CD4-positive, alpha-beta T cell (primary cell): ENCODE measurements at places on chromosomes 2 and 18.

DNA sequence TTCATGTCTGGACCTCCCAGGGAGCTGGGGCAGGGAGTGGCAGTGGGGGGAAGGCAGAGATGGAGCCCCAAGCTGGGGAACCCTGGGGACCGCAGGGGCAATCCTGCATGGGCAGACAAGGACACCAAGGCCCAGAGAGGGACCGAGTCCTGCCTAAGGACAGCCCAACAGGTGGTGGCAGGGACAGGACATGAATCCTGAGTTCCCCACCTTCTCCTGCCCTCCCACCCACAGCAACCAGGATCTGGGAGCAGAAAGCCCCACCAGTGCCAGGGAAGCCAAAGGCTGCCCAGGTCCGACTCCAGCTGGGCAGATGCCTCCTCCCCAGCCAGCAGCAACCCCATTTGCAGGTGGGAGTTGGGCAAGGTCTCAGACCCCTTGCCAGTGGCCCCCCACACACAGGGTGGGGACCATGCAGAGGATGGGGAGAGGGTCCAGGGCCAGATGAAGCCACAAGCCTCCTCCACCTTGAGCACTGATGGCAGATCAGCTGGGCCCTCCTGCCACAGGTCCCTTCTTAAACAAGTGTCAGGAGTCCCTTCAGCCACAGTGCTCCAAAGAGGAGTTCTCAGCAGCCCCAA is 6.3 kb downstream of the ADRA2B start:
- DNase-seq, result no peak

GRCh38 chr2:110948027-110948674 is 172.6 kb upstream of the BCL2L11 start:
- DNase-seq, result no peak

DNA sequence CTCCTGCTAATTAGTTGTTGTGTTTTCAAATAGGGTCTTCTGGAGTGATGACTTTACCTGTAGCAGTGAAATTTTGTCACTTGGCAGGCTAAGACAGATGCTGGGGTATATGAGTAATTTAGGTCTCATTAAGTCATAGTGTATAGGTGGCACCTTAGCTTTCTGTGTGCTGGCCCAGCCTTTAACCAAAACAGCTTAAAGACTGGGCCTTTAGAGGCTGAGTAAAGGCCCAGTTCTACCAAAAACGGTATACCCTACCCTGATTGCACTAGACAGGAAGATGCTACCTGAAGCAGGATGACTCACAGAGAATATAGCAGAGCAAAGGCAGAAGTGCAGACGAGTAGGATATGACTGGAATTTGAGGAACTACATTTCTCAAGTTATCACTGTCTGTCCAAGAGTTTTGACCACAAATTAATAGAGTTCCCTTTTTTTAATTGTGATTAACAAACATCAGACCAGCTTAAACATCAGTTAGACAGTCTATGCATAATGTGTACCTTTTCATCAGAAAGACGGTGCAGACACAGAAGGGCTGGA is 337.9 kb upstream of the SALL3 start:
- no peak for DNase-seq

DNA sequence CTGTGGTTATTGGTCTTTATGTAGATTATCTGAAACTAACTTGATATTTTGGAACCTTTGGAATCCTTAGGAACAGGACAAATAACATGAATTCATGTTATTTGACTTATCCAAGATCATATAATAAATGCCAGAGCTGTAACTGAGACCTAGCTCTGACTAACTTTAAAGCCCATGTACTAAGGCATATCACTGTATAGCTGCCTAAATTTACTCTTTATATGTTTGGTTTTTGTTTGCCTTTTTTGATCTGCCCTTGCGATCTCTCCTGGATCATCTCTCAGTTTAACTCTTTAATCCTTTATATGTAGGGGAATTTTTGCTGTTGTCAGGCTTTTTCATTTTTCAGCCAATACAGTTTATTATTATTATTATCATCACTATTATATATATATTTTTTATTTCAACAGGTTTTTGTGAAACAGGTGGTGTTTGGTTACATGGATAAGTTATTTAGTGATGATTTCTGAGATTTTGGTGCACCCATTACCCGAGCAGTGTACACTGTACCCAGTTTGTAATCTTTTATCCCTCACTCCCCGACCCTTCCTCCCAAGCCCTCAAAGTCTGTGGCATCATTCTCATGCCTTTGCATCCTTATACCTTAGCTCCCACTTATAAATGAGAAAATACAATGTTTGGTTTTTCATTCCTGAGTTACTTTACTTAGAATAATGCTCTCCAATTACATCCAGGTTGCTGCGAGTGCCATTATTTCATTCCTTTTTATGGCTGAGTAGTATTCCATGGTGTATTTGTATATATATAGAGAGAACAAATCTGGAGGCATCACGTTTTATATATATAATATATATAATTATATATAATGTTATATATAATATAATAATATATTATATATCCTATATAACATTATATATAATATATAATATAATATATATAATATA is 48.9 kb downstream of the APLF start:
- DNase-seq, result no peak

DNA sequence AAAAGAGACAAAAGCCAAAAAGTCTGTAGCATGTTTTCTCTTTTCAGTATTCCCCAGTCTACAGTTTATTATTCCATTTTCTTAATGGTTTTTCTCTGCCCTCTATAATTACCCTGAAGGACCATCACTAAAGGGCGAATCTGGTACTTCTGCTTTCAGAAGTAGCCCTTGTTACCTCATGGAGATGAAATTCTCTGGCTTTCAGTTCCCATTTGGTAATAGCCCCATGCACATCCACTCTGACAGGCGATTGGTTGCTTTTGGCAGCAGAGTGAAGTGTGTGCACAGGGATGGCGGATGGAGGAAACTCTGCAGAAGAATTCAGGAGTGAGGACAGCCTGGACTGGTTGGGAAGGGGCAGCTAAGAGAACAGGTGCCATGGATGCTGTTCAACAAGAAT is 66.3 kb upstream of the NABP1 start:
- DNase-seq, result no peak

DNA sequence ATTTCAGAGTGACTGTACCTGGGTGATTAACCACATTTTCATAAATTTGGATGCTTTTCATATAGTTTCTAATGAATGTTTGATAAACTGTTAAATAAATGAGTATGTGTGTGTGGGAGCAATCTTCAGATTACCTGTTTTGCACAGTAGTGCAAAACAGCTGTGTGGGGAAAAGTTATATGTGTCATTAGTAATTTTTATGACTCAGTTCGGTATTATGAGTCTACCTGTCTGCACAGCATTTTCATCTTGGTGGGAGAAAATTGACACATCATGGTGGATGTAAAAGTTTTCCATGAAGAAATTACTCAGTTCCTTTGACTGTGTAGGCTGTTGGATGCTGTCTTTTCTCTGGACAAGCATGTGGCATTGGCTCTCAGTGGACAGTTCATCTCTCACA is 43.8 kb downstream of the LTBP1 start:
- no peak for DNase-seq

DNA sequence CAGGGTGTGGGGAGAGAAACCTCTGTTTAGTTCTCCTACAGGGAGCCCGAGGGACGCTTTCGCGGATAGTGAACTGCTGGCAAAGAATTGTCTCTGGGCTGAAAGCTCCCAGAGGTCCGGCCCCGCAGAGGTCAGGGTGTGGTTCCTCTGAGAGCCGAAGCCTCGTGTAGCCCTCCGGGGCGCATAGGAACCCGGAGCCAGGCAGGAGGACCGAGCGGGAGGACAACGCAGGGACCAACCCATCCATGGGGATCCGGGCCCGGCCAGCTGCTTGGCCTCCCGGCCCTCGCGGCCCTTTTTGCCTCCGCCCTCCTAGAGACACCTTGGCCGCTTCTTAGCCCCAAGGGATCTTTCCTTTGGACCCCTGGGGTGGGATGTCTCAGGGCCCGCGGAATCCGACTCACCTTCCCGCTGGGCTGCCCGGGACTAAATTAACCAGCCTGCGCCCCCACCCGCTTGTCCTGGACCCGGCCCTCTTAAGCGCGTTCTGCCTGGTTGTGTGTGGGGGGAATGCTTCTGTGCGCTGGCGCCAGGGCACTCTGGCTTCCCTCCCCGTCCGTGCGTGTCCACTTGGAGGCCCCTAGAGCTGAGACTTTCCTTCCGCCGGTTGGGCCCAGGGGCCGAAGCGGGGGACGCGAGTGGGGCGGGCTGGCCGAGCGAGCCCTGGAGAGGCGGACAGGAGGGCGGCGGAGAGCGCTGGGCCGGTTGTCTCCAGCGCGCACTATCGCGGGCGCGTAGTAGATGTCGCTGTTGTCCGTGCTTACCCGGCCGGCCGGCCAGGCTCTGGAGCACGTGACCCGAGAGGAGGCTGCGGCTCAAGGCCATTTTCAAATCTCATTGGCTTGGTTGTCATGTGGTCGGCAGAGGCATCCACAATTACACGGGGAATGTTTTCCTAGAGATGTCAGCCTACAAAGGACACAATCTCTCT is at the start of gene HOXD10:
HOXD10 (plus strand) TSS at position 896 of the 931 bp plus-strand sequence. CDS start 56 bp downstream, outside the sequence.
- no peak for DNase-seq

- no peak for DNase-seq
Measured at GRCh38 chr2:144372410-144373080, 147.4 kb downstream of the ZEB2 start.

DNA sequence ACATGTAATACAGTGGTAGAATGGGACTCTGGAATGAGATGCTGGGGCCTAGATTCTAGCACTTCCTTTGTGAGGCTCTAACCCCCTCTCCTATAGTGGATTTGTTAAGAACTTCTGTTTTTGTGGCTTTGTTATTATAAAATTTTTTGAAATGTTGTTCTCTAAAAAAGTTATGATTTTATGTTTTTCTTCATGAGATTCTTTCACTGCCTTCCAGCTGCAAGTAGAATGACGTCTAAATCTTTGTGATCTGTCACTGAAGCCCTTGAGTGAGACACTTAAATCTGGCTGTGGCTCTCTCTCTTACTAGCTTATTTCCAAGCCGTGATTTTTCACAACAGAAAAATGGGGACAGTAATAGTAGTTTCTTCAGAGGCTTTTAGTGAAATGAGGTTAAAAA is 1.6 kb downstream of the CASP8 start:
- DNase-seq, result no peak

DNA sequence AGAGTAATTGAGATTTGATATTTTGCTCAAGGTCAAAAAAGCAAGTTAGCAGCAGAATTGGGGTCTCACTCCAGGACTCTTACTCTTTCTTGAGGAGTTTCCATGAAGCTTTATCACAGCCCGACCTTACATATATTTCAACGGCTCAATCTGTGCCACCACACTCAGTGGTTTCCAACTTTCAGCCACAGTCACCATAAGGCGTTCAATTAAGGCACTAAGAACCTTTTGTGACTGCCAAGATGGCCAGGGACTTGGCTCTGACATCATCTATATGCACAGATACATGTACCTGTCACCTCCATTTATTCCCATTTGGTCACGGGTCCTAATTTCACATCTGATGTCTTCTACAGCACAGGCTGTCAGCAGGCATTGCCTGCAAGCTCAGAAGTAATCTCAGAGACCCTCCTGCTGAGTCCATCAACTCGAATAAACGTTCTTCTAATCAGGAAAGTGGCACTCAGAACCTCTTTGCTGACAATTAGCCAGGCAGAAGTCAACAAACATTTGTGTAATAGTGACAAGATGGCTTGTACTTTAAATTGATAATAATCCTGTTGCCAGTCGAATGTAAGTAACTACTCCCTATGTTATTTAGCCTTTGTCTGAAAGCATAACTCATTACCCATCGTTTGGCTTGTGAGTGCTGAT is 16.1 kb downstream of the DYTN start:
- no peak for DNase-seq

DNA sequence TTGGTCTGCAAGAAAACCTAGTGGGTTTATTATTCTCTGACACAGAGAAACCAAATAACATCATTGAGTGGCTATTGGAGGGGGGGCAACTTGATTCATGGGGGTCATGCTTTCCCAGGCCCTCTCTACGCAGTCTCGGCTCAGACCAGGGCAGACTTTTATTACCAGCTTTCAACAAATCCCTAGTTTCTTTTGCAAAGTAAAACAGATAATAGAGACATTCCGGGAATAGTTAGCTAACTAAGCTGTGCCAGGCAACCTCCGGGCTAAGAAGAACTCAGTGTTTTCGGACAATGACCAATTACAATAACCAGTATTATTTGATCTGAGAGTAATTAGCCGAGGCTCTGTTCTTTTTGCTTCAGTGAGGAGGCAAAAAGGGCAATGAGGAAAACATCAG is 66.3 kb downstream of the CDK15 start:
- DNase-seq, result no peak

DNA sequence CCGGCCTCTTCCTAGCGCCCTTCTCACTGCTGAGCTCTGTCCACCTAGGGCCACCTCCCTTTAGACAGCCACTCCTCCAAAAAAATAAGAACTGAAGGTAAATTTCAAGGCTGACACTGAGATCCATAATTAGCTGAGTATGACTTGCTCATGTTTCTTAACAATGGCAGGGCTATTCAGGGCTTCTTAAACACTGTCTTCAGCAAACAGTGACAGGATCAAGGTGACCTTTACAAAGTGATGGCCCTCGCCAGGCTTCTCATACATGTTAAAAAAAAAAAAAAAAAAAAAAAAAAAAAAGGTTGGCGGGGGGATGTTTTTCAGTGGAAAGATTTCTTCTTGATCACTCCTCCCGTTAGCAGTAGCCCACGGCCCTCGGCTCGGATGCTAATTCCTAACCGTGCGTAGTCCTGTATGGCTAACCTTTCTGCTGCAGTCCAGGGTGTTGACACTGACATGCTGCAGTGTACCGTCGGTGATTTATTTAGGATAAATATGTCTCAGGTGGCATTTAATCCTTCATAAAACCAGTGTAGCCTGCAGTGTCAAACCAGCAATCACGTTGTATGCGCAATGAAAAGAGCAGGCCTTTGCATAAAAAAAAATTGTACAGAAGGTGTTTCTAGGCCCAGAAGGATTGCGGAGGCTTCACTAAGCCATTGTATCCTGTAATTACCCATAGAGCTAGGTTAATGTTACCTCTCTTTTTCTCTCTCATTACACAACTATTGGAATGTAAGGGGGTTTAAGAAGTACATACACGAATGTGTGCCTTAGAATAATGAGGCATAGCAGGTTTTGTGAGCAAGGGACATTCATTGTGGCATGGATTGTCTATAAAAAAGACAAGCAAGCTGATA is 142.7 kb downstream of the PTGR3 start:
- DNase-seq, result no peak

- no peak for DNase-seq
Measured at GRCh38 chr2:79833235-79833878, 320.5 kb downstream of the CTNNA2 start.

GRCh38 chr2:196422361-196422760 is 217.2 kb upstream of the CCDC150 start:
- DNase-seq, result no peak
